ENCODE measurements at places on chromosomes 12 and 14.
A peak's percentile ranks its signal among the peaks of the same experiment; 100 is the strongest.

DNA sequence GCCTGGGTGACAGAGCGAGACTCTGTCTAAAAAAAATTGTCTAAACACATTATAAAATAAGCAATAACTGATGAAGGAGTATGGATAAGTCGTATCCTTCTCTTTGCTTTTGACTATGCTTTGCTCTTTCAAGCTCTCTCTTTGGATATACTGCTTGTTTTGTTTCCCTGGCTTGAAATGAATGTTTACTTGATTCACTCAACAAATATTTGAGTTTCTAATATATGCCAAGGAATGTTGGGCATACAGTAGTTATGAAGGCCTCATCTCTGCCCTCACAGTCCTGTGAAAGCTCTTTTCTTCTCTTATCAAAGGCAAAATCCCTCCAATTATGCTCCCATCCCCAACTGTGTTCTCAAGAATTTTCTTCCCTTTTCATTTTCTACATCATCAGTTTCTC, 123.5 kb downstream of the PTPRR start:
- no peak for DNase-seq

GRCh38 chr14:59371771-59372170, 93.4 kb downstream of the GPR135 start:
- DNase-seq, result no peak

DNA sequence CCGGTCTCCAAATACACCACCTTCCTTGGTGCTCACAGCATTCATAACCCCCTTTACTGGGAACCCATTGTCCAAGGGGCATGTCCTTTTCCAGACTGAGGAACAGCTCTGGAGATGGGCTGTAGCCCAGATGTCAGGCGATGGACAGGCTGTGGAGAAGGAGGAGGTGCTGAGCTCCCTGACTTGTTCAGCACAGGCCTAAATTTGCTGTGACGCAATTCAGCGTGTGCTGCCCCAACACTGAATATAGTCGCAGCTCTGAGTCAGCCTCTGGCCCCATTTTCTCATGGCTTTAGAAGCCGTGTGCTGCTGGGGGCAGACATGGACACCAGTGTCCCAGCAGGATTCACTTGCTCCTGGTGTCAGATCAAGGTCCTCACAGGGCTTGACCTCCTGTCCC, 269.1 kb downstream of the EMP1 start:
- DNase-seq, result no peak

GRCh38 chr12:51922762-51923505, 15.6 kb downstream of the ACVRL1 start:
- no peak for DNase-seq

GRCh38 chr14:42563313-42563712, 956.6 kb downstream of the LRFN5 start:
- DNase-seq, result no peak

GRCh38 chr12:94372461-94372860, 87.2 kb downstream of the CEP83 start:
- DNase-seq, result no peak

DNA sequence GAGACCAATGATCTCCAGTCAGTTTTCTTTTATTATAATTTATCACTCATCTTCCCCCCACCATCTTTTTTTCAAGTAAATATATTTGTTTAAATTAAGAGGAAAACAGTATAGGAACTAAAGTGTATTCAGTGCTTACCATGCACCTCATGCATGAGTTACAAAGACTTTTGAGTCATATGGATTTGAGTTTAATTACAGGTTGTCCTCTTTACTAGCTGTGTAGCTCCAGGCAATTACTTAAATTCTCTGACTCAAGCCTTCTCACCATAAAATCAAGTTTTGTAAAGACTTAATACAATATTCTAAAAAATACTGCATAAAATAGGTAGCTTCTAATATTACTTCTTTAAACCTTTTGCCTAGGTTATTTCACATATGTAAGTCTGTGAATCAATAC, 251.3 kb downstream of the SLC16A7 start:
- no peak for DNase-seq

- no peak for DNase-seq
Measured at GRCh38 chr14:68651075-68651474, 141.8 kb downstream of the ZFP36L1 start.

- no peak for DNase-seq
Measured at GRCh38 chr12:116433249-116433648, 125.9 kb upstream of the MAP1LC3B2 start.

- DNase-seq, result peak; percentile 23
Measured at GRCh38 chr12:116759783-116760621, 21.9 kb downstream of the RNFT2 start.
